Activated naive CD4-positive, alpha-beta T cell treated with anti-CD3 and anti-CD28 coated beads, Interleukin-2, amount 50 U/mL, for 16 hours (primary cell): ENCODE measurements at places on chromosomes 4 and X.

DNA sequence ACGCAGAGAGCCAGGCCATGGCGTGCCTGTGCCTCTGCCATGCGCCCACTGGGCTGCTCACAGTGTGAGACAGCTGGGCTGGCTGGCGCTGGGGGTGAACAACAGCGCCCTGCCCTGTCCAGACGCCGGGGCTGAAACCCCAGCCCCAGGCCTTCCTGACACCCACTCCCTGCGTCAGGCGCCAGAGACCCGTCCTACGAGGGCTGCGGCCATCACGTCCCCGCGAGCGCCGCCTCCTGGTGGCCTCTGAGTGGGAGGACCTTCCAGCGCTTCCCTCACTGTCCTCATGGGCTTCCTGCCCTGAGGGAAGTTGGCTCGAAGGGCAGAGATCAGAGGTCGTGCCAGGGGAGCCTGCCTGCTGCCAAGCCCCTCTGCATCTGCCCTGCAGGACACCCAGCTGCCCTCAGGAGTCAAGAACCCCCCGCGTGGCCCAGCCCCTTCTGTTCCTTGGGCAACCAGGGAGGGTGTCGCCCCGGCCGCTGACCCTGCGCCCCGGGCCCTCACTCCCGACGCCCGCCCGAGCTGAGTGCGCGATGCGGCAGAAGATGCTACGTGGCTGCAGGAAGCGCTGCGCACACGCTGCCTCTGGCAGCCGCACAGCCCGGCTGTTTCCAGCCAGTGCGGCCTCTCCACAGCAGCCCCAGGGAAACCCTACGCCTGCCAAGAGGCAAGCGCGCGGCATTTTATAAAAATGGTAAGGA is 16.2 kb downstream of the NELFA start:
- DNase-seq, result no peak

- DNase-seq, result no peak
These were observed 93.9 kb upstream of the C1QTNF7 start for GRCh38 chr4:15333692-15334633.

DNA sequence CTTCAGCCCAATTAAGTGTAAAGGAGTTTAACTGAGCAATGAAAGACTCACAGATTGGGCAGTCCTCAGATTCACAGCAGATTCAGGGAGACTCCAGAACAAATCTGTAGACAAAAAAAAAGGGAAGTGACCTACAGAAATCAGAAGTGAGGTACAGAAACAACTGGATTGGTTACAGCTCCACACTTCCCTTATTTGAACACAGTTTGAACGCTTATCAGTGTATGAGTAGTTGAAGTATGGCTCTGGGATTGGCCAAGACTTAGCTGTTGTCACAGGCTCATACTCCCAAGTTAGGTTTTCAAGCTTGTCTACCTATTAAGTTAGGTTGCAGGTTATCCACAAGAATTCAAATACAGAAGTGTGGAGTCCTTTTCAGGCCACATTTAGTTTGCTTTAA is 112.4 kb upstream of the ELOVL6 start:
- no peak for DNase-seq

GRCh38 chrX:38304010-38304409 is 23.3 kb downstream of the RPGR start:
- DNase-seq, result no peak

DNA sequence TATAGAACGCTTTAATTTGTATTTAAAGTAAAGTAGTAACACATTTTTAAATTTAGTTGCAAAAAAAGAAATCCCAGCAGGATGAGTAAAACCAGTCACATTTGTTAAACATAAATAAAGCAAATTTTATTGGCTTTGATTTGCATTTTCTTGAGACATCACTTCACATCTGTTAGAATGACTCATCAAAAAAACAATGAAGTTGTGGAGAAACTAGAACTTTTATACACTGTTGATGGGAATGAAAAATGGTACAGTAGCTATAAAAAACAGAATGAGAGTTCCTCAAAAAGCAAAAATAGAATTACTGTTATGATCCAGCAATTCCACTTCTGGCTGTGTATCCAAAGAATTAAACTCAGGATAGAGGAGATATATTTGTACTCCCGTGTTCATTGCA is 454.0 kb upstream of the KLHL4 start:
- DNase-seq, result no peak

DNA sequence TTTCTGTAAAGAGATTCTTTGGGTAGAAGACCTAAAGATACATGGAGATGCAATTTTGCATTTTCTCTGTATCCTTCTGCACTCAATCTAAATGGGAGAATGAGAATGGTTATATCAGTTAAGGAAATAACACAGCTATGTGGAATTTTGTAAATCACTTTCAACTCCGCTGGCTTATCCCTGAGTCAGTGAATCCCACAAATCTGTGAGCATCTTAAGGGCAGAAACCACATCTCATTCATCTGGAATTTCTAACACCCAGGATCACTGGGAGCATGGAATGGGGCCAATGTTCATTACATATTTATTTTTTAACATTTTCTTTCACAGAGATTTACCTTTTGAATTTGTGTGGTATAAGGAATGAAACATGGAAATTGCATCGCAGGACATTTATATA is 167.8 kb downstream of the CFAP47 start:
- DNase-seq, result no peak

DNA sequence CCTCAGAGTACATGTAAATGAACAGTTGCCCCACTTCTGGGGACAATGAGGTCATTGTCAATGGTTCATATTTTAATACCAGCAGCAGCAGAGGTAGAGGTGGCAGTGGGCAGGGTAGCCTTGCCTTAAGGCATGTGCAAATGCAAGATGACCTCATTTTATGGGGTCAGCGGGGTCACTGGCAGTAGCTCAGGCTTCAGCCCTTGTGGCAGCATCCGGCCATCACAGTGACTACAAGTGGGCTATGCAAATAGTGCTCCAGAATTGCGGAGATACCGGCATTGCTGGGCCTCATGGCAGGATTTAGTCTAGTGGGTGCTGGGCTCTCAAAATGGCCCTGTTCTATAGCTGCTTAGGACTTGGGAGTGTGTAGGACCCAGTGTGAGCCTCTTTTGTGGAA is 144.7 kb downstream of the FAM47A start:
- no peak for DNase-seq

- no peak for DNase-seq
These were observed 366.7 kb downstream of the PCDH7 start for GRCh38 chr4:31086756-31087330.

DNA sequence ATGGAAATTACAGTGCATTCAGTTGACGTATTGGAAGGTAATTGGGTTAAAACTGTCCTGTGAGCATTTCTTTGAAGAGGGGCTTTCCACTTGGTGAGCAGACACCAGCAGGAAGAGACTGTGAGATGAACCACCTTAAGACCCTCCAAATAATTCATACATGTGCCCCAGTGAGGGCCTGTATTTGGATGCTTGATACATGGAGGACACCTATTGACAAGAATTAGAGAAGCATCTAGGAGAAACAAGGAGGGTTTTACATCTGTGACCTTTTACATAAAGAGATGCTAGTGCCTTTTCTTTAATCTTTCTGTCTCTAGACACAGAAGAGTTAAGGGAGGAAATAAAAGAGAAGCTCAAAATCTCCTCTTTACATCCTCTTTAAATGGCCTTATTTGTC is 1115.3 kb upstream of the IGFBP7 start:
- no peak for DNase-seq

DNA sequence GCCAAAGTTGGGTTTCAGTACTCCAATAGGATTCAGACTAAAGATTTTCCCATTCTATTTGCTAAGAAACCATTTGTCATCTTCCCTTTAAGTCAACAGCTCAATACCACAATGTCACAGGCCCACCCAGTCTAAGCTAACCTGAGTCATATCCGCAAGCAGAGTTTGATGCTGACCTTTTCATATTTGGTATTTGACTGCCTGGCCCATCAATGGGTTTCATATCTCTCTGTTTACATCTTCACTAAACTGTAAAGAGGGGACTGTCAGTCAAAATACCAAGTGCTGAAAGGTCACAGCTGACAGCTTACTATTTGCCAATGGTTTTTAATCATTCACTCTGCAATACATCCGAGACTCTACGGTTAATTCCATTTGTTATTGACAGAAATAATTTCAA is 707.5 kb upstream of the ACTRT1 start:
- DNase-seq, result no peak

- DNase-seq, result no peak
These were observed 57.8 kb upstream of the SLC39A8 start for GRCh38 chr4:102403116-102403515.

- no peak for DNase-seq
These were observed 175.2 kb downstream of the AFAP1 start for GRCh38 chr4:7764466-7764865.

GRCh38 chr4:80806472-80806871 is 224.0 kb upstream of the BMP3 start:
- no peak for DNase-seq

- no peak for DNase-seq
These were observed 37.9 kb upstream of the RAP2C start for GRCh38 chrX:132257116-132257515.

DNA sequence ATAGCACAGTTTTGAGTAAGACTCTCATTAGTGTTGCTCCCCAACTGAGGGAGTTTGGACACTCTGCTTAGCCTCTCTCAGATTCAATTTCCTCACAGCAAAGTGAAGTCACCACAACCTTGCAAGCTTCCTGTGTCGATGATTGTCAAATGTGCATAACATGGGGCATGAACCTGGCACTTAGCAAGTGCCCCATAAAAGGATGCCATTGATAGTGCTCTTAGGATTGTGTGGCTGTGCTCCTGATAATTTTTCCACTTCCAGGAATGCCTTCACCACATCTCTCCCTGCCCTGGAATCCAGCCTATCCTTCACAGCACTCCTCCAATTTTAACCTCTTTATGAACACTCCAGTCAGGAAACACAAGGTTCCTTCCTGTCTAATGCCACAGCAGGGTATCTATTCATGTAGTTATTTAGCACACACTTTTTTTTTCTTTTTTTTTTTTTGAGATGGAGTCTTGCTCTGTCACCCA is 309.4 kb downstream of the PPP3CA start:
- no peak for DNase-seq

DNA sequence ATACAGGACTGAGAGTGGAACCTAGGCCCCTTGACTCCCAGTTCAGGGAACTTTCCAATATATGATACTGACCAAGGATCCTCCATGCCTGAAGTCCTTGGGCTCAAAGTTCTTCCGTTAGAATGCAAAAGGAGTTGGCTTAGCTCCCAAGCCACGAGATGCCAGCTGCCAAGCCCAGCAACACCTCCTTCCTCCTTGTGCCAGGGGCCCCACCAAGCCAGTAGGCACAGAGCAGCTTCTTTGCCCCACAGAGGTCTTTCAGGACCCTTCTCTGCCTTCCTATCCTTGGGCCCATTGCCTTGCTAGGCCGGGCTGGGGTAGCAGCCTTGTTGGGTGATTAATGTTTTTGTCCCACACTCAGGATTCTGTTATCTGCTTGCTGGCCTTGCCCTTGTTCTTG is 105.6 kb downstream of the EFNB1 start:
- no peak for DNase-seq

- no peak for DNase-seq
These were observed 124.0 kb upstream of the STIM2 start for GRCh38 chr4:26736621-26737020.

GRCh38 chr4:169079942-169080827 is 70.1 kb upstream of the CBR4 start:
- peak; percentile 12 for DNase-seq

GRCh38 chrX:58025979-58026378 is 115.7 kb upstream of the ZXDA start:
- peak; percentile 13 for DNase-seq

GRCh38 chrX:71162981-71163380 is 18.3 kb downstream of the NLGN3 start:
- DNase-seq, result no peak

DNA sequence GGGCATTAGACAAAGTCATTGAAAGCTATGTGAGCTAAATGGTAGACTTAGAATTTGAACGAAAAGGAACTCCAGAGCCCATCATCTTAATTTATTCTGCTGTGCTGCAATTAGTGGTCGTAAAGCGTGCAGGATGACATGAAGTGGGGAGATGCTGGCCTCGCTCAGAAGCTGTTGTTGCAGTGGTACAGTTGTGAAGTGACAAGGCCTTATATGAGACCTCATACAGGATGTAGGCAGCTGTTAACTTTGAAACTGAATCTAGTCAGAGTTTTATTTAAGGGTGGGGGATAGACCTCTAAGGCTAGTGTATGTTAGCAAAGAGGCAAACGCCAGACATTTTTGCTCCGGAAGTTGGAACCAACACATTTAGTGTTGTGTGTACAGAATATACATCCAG is 13.4 kb downstream of the KLF3 start:
- DNase-seq, result no peak

DNA sequence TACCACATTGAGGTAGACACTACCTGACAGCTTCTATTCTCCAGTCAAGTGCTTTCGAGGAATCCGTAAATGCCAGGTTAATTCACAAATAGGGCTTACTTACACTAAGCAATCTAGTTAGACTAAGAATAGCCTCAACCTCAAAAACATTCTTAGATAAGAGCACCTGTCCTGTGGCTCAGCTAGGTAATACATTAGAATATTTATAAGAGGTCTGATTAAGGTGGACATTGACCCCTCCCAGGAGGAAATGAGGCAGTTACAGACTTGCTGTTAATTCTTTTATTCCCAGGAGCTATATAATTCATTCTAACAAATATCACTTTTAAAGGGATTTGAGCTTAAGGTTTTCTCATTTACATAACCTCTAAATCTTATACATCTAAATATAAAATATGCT is 758.1 kb downstream of the GRID2 start:
- no peak for DNase-seq

- no peak for DNase-seq
These were observed 350.1 kb downstream of the GRXCR1 start for GRCh38 chr4:43242606-43243005.

GRCh38 chr4:16582526-16582925 is 315.9 kb downstream of the LDB2 start:
- DNase-seq, result no peak

GRCh38 chr4:10240691-10241090 is 124.1 kb upstream of the WDR1 start:
- no peak for DNase-seq

DNA sequence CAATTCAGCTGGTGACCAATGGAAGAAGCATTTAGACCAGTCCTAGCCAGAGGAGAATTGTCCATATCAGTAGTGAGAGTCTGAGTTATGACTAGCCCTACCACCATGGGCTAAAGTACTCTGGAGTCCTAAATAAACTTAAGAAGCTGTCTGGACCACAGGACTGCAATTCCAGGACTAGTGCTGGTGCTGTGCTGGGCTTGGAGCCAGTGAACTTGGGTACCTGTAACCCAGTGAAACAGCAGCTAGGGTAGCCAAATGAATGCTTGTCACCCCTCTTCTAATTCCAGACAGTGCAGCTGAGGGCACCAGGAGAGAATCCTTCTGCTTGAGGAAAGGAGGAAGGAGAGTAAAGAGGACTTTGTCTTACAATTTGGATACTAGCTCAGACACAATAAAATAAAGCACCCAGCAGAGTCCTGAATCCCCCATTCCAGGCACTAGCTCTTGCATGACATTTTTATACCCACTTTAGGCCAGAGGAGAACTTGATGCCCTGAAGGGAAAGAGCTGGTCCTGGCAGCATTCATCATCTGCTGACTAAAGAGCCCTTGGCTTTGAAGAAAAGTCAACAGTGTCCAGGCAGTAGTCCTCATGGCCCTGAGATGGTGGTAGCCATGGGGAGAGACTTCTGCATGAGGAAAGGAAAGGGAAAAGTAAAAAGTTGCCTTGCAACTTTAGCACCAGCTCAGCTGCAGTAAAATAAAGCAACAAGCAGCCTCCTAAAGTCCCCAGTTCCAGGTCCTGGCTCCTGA is 2675.7 kb downstream of the PCDH7 start:
- DNase-seq, result no peak
